Hypothalamus (tissue), 51 donors: ENCODE measurements at places on chromosomes 3 and 15.

- peak; percentile 41 for DNase-seq
These were observed 62.5 kb downstream of the MYO5A start for GRCh38 chr15:52466134-52466701.

DNA sequence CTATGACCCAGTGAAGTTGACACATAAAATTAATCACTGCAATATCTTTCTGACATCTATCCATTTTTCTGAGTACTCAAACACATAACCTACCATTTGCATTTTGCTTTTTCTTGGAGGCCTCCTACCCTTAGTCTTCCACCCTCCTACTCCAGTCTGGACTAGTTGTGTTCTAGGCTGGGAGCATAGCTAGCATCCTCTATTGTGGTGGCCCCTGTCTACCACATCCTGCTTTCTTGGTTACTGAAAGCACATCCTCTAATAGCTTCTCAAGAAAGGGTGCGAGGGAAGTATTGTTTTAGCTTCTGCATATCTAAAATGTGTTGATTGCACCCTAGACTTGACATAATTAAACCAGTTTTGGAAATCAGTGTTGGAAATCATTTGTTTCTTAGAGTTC lies 176.5 kb downstream of the THSD4 start:
- no peak for DNase-seq

- DNase-seq: no peak
These were observed 23.1 kb downstream of the TRAK1 start for GRCh38 chr3:42114130-42114725.

GRCh38 chr15:34018021-34018645 lies 20.9 kb downstream of the AVEN start:
- no peak for DNase-seq

GRCh38 chr3:49523756-49524747 lies 30.2 kb upstream of the BSN start:
- no peak for DNase-seq

- DNase-seq: no peak
These were observed 86.0 kb upstream of the MFGE8 start for GRCh38 chr15:88998980-88999713.

- no peak for DNase-seq
These were observed 27.3 kb downstream of the LIPC start for GRCh38 chr15:58459045-58459444.

GRCh38 chr3:101203411-101203810 lies 117.0 kb downstream of the IMPG2 start:
- no peak for DNase-seq

- DNase-seq: no peak
These were observed 657 bp downstream of the PATL2 start for GRCh38 chr15:44710236-44711095.

DNA sequence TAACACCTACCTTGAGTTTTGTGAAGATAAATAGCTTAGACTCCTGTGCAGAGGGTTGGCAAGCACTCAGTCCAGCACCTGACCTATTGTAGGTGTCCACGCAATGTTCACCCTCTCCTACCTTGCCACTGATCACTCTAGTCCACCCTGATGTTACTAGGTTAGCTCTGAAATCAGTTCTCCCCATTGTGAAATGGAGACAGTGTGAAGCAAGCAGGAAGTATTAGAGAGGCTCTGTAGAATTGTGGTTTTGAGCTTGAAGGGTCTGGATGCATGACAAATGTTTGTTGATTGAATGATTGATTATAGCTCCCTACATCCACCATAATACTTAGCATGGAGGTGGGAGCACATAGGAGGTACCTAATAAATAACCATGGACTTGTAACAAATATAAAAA lies 199.7 kb downstream of the RPLP1 start:
- no peak for DNase-seq

- DNase-seq: peak; percentile 46
These were observed 9.3 kb downstream of the COLQ start for GRCh38 chr3:15512166-15512565.

DNA sequence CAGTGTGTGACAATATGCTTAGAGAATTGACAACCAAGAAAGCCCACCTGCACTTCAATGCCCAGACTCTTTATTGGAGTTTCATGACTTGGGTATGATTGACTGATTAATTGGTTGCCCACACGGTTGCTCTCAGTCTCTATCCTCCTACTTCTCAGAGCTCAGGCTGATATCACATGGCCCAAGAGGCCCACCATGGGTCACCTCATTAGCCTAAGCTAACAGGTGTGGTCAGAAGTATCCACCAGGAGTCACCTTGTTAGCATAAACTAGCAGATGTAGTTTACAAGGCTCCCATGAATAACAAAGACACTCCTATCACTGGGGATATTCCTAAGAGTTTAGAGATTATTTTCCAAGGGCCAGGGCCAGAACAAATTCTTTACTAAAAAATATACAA lies 120.2 kb upstream of the MBNL1 start:
- no peak for DNase-seq

DNA sequence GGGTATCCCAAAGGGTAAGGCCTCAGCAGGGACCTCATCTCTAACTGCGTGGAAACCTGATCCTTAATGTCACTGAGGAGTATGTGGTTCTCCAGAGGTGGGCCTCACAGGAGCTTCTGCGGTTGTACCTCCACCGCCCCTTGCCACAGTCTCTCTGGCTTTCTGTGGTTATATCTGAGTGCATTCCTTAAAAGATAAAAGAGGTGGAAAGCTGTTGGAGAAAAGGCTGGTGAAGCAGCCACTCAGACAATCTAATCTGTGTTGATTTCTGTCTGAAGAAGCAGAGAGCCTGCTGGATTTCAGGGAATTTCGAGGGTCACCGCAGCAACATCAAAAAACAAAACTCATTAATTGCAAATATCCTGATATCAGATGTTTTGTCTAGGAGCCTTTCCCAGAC lies 51.4 kb downstream of the SEMA6D start:
- no peak for DNase-seq

- DNase-seq: no peak
These were observed 102.9 kb downstream of the LRRN1 start for GRCh38 chr3:3902161-3902560.
